NCI-H1105 (cell line): ENCODE measurements at places on chromosomes 3 and 15.
A peak's percentile ranks its signal among the peaks of the same experiment; 100 is the strongest.

DNA sequence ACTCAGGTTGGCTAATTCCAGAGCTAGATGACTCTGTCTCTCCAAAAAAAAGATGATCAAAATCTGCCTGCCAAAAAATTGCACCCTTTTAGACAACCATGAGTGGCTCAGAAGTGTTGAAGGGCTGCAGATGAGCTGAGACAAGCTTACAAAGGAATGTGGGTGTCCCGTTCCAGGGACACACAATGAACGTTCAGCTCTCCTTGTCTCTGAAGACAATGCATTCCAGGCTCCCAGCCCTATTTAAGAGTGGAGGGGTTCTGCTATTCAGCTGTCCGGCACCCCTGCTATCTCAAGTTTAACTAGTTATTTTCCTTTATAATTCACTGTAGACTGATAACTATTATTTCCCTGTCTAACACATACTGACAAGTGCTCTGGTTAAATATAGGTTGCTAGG is 355.1 kb upstream of the WNT5A start:
- DNase-seq, result no peak

DNA sequence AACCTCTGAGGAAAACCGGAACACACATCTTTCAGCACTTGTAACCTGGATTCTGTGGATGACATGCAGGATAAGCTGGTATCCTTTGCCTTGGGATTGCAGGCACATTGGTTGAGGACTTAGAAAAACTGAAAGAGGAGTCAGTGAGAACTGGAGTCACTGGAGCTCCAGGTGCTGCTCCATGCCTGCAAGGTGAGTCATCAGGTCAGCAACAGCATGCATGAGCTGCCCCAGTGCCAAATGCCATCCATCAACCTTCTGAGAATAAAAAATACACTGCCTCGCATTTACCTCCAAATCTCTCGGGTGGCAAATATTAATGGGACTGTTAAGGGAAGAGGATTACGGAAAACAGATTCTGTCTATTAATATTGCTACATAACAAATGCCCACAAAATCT is 729.1 kb downstream of the NTRK3 start:
- no peak for DNase-seq

- DNase-seq, result no peak
Observed at GRCh38 chr3:69426967-69427304, 41.0 kb upstream of the FRMD4B start.

GRCh38 chr3:5078151-5078550 is 43.9 kb upstream of the ARL8B start:
- no peak for DNase-seq

DNA sequence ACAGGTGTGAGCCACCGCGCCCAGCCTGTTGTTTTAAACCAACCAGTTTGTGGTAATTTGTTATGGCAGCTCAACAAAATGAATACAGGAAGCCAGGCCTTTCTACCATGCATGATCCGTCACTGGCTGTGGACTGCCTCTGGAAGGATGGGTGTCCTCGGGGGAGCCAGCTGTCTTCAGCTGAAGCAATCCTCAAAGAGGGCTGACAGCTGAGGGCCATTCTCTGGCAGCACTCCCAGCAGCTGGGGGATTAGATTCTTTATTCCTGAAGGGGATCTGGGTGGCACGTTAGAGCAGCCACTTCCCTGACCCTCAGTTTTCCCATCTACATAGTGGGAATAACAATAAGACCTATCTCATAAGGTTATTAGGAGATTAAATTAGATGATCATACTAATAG is 24.4 kb downstream of the POLR2M start:
- DNase-seq, result no peak

DNA sequence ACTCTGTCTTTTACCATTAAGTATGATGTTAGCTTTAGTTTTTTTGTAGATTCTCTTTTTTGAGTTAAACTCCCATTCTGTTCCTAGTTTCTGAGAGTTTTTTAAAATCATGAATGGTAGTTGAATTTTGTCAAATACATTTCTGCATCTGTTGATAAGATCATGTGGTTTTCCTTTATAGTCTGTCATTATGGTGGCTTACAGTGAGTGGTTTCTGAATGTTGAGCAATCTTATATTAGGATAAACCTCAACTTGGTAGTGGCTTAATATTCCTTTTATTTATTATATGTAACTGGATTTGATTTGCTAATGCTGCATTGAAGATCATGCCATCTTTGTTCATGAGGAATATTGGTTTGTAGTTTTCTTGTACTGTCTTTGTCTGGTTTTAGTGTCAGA is 34.8 kb downstream of the NEO1 start:
- DNase-seq, result no peak

- DNase-seq, result no peak
Observed at GRCh38 chr3:46923559-46924350, 46.2 kb downstream of the PTH1R start.

- no peak for DNase-seq
Observed at GRCh38 chr15:92014281-92015030, 160.9 kb downstream of the SLCO3A1 start.

DNA sequence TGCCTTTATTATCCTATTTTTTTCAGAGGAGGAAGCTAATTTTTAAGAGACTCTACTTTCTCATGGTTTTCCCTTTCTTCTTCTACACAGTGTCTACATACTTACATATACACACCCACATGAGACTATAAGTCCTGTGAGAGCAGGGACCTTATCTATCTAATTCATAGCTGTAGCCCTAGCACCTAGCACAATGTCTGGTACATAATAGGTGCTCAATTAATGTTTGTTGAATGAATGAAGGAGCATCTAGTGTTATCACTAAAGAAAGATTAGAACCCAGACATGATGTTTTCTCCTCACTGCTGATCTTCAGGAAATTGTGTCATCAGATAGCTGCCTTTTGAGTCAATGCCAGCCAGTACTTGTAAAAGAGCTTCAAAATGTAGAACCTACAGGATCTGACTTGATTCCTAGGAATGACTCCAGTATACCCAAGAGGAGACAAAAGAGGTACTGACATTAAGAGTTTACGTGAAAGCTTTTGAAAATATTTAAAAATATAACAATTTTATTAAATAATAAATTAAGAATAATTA is 2.5 kb downstream of the SCG5 start:
- DNase-seq, result no peak

DNA sequence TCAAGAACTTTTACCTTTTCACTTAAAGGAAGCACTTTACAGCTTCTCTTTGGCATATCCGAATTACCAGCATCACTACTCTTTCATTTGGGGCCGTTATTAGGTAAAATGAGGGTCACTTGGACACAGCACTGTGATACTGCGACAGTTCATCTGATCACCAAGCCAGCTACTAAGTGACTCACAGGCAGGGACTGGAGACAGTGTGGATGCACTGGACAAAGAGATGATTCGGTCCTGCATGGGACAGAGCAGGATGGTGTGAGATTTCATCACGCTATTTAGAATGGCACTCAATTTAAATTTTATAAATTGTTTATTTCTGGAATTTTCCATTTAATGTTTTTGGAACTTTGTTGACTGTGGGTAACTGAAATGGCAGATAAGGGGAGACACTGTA is 166.9 kb upstream of the IL12A start:
- no peak for DNase-seq

- DNase-seq, result no peak
Observed at GRCh38 chr15:82898961-82899360, 53.6 kb downstream of the HOMER2 start.

GRCh38 chr3:194998417-194998816 is 272.5 kb downstream of the XXYLT1 start:
- DNase-seq, result no peak

GRCh38 chr3:46729038-46729437 is 11.4 kb upstream of the PRSS50 start:
- DNase-seq, result no peak

DNA sequence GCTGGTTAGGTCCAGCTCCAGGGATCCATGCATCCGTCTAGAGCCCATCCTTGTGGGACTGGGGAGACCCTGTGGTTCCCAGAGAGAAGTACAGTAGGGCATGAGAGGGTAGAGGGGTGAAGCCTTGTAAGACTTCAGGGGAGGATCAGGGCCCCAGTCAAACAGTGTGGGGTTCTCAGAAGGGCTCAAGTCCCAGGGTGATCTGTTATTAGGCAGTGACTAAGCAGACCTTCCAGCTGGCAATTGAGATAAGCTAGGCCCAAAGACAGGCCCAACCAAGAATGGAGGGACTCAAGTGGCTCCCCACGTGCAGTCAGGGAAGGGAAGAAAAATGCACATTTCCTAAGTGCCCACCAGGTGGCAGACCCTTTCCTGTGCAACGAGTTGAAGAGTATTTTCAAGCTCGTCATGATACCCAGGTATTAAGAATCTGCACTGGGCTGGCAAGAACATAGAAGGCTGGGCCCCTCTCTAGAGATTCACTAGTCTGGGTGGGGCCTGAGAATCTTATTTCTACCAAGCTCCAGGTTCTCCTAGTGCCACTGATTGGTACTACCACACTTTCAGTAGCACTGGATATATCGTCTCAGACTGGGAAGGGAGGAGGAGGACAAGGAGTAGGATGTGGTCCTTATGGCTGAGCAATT is 240.8 kb downstream of the NR1D2 start:
- DNase-seq, result peak; percentile 40

DNA sequence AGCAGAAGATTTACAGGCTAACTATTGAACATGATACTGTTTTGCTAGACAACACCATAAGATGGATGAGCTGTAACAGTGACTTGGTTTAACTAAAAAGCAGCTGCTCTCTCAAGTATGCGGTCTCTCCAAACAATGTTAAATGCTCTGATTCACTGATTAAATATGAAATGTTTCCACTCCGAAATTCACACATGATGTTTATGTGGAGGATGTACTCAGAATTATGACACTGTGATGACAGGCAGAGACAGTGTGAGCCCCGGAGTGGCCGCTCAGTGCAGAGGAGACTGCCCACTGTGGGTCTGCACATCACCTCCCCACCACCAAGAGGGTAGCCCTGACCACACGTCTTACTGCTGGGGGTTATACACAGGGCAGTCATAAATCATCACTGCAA is 83.9 kb upstream of the MEX3B start:
- no peak for DNase-seq

GRCh38 chr3:161644891-161645635 is 148.5 kb downstream of the OTOL1 start:
- DNase-seq, result no peak

DNA sequence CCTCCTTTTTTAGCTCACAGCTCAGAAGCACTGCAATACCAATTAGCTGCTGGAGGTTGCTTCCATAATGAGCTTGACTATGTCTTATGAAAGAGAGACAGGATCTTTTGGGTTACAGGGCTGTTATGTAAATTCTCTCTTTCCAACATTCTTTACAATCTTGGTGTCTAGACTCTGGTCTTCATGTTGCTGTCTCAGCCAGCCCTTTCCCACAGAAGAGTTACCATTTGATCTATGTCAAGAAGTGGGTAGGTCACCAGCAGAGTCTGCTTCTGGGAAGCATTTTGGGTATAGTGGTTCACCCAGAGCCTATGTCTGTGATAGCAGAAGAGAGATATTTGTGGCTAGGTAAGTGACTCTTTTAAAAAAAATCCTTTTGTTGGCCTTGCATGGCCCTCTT is 234.5 kb downstream of the SATB1 start:
- DNase-seq, result no peak

DNA sequence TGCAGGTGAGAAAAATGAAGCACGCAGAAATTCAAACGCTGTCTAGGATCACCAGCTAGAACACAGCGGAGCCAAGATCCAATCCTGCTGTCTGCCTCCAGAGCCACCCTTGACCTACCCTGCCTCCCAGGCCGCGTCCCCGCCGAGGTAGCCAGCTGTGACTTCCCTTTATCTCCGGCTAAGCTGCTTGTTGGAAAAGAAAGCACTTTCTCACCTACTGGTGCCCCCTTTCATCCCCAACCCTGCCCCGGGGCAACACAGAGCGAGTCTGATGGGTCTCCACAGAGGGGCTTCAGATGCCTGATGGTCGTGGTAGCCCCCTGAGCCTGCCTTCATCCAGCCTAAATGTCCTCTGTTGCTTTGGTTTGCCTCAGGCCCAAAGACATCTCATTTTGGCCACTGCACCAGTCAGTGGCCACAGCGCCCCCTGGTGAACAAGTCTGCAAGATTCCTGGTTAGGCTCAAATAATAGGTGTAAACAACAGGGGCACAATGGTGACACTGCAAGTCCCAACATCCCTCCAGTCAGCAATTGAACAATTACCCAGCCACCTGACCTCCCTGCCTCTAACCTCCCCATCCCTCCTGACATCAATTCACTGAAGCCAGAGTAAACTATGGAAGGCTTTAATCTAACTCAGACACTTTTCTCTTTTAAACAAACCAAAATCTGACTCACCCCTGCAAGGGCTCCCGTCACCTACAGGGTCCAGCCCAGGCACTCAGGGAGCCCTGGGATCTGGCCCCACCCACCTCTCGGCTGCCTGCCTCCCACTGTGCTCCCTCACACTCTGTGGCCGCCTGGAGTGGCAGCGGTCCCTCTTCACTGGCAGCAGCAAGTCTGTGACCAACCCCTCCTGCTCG is 27.3 kb upstream of the BCL2L10 start:
- DNase-seq, result no peak

GRCh38 chr3:151037746-151038477 is 47.6 kb upstream of the MED12L start:
- DNase-seq, result no peak

DNA sequence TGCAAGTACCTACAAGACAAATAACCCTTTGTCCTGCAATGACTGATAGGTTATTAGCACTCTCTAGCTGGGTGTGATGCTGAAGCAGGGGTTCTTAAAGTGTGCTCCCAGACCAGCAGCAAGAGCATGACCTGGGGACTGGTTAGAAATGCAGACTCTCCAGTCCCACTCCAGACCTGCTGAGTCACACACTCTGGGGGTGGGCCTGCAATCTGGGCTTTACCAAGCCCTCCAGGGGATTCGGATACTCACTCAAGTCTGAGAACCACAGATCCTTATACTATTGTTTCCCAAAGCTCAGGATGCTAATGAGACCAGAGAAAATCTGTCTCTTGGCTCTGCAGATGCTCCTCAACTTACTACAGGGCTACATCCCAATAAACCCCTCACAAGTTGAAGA is 142.1 kb upstream of the RAD18 start:
- DNase-seq, result no peak

DNA sequence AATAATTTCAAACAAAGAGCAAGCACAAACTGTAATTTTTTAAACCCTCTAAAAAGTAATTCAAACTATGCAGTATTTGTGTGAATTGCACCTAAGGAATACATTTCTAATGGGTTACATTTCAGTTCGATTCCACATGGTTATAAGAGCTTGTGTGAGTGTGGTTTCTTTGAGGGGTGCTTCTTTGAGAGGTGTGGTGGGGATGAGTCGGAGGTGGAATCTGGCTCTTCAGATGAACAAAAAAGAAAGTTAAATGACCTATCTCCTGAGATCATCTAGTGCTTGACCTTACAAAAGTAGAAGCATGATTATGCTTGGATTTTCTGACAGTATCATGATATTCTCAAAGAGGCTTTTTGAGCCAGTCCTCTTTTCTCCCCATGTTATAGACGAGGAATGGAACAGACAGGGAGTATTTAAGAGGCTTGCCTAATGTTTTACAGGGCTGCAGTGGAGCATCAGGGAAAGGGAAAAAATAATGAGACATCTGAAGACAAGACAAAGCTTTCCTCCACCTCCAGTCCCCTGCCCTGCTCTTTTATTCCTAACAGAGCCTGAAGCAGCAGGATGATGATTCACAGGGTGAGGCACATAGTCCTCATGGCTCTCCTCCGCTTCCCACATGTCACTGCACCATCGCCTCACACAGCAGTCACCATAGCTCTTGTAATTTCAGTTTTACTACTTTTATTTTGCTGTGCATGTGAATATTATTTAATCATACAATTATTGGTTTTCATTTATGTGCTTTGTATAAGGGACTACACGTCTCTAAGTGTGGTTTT is 82.0 kb downstream of the LYSMD4 start:
- no peak for DNase-seq

GRCh38 chr3:128549283-128550112 is 56.5 kb upstream of the GATA2 start:
- DNase-seq, result no peak
